Right cardiac atrium (tissue), 5 donors: ENCODE measurements at places on chromosomes 4 and X. TPM values are rescaled to one million over a fixed set of nuclear protein-coding genes. Genes with fewer than 3 reads are reported as not detected.

The ATOH1 gene
- not detected for total RNA-seq

The FAAH2 gene
- total RNA-seq = 0.58 TPM

The SASH3 gene
- 4.4 TPM for total RNA-seq

The ADH1A gene
- 0.97 TPM for total RNA-seq

The LINC00632 gene
- 305 TPM for total RNA-seq

The HAND2 gene
- total RNA-seq = 154 TPM

The PAK3 gene
- total RNA-seq = 0.69 TPM

- no peak for DNase-seq
Measured at GRCh38 chr4:79923281-79923680, 149.7 kb downstream of the ANTXR2 start.

- no peak for DNase-seq
Measured at GRCh38 chrX:46703980-46704379, 54.9 kb downstream of the SLC9A7 start.

GRCh38 chr4:121822796-121823504, 733 bp downstream of the CCNA2 start:
- no peak for DNase-seq

DNA sequence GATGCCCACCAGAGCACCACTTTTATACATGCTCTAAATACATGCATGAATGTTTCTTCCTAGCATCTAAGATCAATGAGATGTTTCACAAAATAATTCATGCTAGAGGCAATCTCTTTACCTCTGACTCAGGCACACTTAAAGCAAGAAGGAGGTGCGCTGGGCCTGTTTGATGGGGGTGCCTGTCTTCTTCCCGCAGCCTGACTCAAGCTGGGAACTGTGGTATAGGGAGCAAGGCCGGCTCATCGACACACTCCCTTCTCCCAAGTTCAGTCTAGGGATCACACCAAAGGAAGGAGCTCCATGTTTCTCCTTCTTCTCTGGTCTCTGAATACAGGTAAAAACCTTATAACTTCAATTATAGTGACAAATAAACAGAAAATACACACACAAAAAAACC, 333.8 kb upstream of the MAD2L1 start:
- DNase-seq = no peak

DNA sequence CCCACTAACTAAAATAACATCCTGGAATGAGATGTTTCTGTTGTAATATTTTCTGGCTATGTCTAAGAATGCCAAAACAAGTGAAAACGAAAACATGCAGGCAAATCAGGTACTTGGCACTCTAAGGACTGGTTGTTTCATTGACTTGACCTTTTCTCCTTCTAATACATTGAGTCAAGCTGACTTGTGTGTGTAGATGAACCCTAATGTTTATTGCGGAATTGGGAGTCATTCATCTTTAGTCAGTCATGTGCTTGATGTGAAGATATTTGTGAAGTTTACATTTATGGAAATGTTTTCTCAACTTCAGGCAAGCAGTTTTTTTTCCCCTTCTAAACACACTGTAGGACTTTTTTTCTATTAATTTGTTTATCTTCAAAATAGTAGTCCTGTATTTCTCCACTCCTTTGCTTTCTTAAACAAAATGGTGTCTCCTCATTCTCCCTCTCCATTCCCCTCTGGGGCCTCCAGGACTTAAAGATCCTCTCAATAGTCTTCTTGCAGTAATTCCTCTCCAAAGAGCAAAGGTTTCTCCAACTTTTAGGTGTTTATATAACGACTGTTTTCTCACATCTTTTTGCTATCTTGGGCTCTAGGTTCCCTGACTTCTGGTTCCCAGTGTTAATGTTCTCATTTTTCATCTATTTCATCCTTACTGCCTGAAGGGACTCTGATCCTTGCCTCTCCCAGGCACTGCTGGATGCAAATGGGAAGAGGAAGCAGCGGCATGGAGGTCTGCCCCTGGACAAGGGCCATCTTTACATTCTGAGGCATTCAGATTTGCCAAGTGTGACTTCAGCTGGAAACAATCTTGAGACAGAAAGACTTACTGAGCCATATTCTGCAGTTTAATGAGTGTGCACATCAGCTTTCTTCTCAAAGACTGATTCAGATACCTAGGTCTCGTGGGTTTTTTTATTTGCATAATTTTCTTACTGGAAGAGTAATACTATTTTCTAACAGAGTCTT, 166.4 kb downstream of the ARHGAP6 start:
- DNase-seq = no peak

DNA sequence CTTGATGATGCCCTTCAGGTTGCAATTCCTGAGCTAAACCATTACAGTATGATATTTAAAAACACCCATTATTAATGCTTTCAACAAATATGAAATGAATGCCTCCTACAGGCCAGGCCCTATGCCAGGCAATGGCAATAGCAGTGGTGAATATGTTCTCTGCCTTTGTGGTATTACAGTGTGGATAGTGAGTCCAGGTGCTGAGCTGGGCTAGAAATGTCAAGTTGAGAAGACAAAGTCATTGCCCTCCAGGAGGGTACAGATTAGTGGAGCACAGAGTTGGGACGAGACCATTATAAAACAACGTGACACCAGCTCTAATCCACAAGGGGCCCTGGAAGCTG, 81.9 kb downstream of the RBM47 start:
- DNase-seq = no peak

DNA sequence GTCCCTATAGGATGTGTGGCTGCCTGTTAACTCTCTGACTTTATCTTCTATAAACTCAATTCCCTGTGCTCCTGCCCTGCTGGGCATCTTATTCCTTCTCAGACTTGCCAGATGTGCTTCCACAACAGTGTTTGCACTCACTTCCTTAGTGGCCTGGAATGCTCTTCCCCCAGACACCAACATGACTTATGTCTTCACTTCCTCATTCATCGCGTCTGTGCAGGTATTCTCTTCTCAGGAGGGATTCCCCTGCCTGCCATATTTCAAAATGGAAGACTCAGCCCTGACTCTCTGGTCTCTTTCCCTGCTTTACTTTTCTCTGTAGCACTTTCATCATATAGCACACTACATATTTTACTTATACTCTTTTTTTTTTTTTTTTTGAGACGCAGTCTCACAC, 344.0 kb downstream of the CENPC start:
- no peak for DNase-seq

GRCh38 chrX:154509455-154509854, 6.6 kb downstream of the FAM3A start:
- no peak for DNase-seq

DNA sequence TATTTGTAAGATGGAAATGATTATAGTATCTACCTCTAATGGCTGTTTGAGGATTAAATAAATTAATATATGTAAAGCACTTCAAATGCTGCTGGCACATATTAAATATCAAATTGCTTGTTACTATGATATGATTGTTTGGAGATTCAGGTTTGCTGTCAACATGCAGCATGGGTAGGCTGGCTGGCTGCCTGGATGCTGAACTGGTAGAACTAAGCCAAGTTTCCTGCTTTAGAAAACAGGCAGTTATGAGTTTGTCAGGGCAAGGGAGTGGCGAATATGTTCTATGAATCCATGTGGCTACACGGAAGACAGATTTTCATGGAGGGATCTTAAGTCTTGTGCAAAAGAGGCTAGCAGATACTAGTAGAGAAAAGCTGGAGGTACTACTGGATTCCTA, 239.6 kb downstream of the GBA3 start:
- peak; percentile 31 for DNase-seq

DNA sequence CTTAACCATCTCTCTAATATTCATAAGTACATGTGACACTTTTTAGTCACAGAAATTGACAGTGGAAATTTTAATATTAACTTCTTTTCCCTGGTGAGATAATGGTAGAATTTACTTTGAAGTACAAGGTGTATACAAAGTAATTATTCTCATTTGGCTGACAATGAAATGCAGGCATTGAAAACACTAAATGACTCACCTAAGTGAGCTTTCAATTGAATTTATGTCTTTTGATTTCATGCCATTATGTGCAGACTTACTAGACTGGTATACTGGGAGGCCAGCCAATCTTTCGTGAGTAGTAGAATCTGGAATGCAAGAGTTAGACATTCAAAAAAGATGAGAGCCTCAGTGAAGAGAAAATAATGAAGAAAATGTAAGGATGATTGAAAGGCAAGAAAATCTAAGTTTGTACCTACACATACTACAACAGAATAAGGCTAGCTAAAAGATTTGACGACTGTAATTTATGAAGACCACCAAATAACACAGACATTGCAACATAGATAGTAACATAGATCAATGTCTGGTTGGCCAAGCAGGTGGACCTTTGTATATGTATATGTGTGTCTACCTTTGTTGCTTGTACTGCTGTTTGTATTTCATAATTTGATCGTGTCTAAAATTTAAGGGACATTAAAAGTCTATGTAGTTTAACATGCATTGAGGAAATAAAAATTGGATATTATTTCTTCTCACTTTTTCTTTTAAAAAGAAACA, 459.7 kb downstream of the IL15 start:
- no peak for DNase-seq

- DNase-seq = peak; percentile 70
Measured at GRCh38 chr4:155604718-155605626, 61.7 kb upstream of the GUCY1A1 start.
